Fibroblast of villous mesenchyme (primary cell): ENCODE measurements at places on chromosomes 2 and 18.

DNA sequence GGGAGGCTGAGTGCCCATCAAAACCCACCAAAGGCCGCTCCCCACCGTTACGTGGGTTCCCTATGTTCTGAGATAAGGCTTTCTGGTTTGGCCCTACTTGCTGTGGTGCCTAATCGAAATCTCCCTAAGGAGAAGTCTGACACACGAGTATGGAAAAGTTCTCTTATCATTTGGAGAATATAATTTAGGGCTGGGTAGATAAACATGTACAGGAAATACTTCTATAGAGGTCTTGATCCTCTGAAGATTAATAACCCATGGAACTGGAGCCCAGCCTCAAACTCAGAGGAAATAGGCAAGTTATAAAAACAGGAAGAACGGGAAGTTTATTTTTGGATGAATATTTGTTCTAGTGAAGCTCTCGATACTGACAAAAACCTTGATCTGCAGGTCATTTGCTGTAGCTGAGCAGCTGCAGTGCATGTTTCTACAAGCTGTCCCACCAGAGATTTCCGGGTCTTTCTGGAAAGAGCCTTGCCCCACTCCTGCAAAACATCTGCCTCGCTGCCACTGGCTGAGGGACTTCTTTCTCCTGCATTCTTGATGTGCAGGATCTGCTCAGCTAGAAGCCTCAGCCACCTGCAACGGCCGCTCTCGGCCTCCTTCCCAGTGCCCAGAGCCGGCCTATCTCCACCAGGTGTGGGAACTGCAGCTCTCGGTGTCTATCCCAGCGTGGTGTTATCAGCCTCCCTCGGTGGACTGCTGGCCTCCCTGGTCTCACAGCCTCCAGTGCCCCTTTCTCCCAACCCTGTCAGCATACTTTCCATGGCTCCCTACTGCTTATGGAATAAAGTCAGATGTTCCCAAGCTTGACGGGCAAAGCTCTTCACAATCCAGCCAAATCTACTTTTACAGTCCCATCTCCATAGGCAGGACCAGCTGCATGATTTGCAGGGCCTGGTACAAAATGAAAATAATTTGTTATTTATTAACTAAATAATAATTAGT is 48.6 kb downstream of the SPRED2 start:
- peak; percentile 70 for DNase-seq

- peak; percentile 78 for DNase-seq
These were observed 251.8 kb downstream of the LPIN1 start for GRCh38 chr2:11998218-11998617.

GRCh38 chr18:51862051-51862715 is 477.8 kb upstream of the DCC start:
- DNase-seq = no peak

DNA sequence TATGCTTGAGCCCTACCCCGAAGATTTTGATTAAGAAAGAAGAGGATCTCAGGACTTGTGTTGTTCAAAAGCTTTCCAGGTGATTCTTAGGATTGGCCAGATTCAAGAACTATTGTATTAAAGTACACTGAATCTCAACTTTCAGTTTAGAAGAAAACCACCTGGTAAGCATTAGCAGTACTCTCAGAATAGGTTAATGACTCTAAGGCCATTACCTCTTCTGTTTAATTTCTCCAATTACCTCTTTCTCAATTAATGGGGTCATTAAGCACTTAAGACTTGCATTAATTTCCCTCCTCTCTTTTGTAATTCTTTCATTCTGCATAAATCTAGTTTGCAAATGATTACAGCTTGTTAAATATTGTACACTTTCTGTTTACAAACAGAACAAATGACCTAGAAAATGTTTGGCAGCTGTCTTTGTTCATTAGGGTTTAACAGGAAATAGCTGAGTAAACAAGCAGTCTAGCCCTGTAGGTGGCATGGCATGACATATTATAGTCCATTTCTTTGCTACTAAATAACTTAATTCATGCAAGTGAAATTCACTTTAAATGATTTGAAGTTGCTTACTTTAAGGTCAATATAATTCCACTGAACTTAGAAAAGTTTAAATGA is 20.4 kb upstream of the TDRD15 start:
- no peak for DNase-seq

- no peak for DNase-seq
These were observed 117.3 kb upstream of the HNMT start for GRCh38 chr2:137846993-137847392.

GRCh38 chr18:36274083-36274715 is 23.3 kb upstream of the FHOD3 start:
- no peak for DNase-seq

DNA sequence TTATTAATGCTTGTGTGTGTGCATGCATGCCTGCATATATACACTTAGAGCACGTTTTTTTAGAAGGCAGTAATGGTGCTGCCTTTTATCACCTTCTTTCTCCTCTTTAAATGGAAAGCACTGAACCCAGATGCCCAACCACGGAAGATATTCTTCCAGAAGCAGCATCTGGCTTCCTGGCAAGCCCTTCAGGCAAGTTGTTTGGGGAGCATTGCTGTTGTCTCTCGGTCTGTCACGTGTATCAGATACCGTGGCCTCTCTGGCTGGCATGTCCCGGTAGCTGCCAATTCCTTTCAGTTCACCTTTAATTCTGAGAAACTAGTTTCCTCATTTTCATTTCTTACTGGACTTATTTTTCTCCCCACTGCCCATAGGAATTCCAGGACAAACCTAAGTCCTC is 587.8 kb downstream of the ARHGAP15 start:
- no peak for DNase-seq

GRCh38 chr2:190545555-190546385 is 11.2 kb upstream of the NEMP2 start:
- peak; percentile 33 for DNase-seq

DNA sequence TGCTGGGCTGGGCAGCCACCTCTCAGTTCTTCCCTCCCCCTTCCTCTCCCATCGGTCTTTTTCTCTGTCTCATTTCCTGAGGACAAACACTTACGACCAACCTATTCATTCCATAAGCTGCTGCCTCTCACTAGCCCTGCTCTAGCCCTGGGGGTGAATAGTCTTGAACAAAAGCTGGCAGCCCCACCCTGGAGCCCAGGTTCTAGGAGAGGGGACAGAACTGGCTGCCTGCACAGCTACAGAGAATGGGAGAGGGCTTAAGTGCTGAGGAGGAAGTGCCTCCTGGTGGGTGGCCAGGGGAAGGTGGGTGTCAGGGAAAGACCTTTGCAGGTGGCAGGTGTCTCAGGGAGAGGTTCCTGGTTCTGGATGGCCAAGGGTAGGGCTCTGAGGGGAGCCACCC is 22.8 kb downstream of the ANO7 start:
- DNase-seq = no peak

GRCh38 chr18:7205346-7205745 is 25.5 kb upstream of the LRRC30 start:
- DNase-seq = peak; percentile 76

DNA sequence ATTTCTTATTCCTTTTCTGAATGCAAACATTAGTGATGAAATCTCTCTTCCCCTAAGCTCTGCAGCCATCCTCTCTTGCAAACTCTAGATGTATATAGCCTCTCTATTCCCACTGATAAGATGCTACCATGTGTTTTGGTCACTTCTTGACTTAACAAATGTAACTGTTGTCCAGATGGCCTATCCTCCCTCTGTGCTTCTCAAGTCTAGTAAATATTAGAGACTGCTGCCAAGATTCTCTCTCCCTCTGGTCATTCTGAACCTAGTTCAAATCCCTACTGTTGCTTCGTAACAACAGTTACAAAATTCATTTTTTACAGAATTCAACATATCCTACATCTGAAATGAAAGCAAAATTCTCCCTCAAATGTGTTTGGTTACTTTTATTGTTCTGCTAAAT is 156.6 kb downstream of the TXNL1 start:
- DNase-seq = no peak

- no peak for DNase-seq
These were observed 379.0 kb upstream of the FANCL start for GRCh38 chr2:58620093-58620492.

- DNase-seq = no peak
These were observed 52.6 kb downstream of the PPP4R1 start for GRCh38 chr18:9561759-9562158.

- peak; percentile 41 for DNase-seq
These were observed 36.4 kb downstream of the COL5A2 start for GRCh38 chr2:189142893-189143759.

GRCh38 chr2:167398873-167399272 is 510.6 kb downstream of the XIRP2 start:
- no peak for DNase-seq

DNA sequence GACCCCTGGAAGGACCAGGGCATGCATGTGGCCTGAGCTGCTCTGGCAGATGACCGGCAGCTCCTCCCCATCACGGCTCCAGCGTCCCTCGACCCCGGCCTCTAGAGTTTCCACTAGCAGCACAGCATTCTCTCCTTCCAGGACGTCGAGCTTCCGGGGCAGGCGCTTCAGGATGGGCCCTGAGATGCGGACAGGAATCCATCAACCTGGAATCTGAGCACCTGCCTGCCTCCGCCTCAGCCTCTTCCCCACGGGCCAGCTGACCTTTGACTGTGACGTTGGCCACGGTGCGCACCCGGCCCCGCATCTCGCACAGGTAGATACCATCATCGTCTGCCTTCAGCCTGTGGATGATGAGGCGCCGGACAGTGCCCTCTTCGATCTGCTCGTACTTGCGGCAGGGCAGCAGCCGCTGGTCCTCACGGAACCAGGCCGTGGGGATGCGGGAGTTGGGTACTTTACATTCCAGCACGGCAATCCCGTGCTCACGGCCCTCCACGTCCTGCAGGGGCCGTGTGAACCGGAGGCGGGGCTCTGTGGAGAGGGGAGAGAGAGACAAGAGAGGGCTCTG is 3.5 kb downstream of the OBSL1 start:
- DNase-seq = no peak

- DNase-seq = no peak
These were observed 44.3 kb upstream of the SCLY start for GRCh38 chr2:238016526-238016925.

- no peak for DNase-seq
These were observed 205.5 kb upstream of the MYT1L start for GRCh38 chr2:2536416-2537056.
